ENCODE measurements at places on chromosomes 7 and 10. TPM values are rescaled to one million over a fixed set of nuclear protein-coding genes. Genes with fewer than 3 reads are reported as not detected.

SKIDA1 gene
- total RNA-seq = 1.2 TPM

FBH1 gene
- total RNA-seq = 110 TPM

SPDYE2 gene
- not detected for total RNA-seq

DOCK1 gene
- total RNA-seq = 82.6 TPM

CASTOR2 gene
- 18.7 TPM for total RNA-seq

NEUROD6 gene
- total RNA-seq = not detected

ZNF488 gene
- total RNA-seq = 0.12 TPM

RET gene
- total RNA-seq = 2.5 TPM

CYP2W1 gene
- total RNA-seq = not detected

Measured in aorta (tissue), 5 donors.